ENCODE measurements at places on chromosomes 7 and 10. TPM values are rescaled to one million over a fixed set of nuclear protein-coding genes. Genes with fewer than 3 reads are reported as not detected.
A peak's percentile ranks its signal among the peaks of the same experiment; 100 is the strongest.

DNA sequence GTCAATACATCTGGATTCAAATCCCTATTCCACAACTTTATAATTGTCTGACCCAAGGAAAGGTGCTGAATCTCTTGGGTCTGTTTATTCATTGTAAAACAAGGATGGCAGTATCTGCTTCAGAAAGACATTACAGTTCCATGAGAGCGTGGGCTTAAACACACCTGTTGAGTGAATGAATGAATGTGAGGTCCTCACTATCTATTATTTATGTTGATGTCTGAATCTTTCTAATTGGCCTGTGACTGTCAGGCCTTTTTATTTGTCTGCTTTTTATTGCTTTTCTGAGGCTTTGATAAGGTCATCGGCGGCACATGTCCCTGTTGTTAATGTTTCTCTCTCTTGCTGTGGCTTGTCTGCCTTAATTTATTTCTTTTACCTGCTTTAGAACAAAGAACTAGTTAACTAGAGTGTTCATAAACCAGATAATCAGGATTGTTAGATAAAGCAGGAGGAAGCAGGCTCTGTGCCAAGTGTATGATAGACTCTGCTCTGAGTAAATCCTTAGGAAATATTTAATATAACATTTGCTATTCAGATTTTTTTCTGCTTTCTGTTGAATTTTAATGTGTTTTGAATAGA lies 42.3 kb upstream of the CYCS start:
- no peaks in the 10 kb centered on the region for H3K27me3 ChIP-seq
- H3K4me1 ChIP-seq: no peaks in the 10 kb centered on the region
- H3K36me3 ChIP-seq: no peaks in the 10 kb centered on the region
- no peak overlapping the region for H3K27ac ChIP-seq
- no peak overlapping the region for H3K4me3 ChIP-seq

SAP25 gene
- total RNA-seq: 2.9 TPM

DNA sequence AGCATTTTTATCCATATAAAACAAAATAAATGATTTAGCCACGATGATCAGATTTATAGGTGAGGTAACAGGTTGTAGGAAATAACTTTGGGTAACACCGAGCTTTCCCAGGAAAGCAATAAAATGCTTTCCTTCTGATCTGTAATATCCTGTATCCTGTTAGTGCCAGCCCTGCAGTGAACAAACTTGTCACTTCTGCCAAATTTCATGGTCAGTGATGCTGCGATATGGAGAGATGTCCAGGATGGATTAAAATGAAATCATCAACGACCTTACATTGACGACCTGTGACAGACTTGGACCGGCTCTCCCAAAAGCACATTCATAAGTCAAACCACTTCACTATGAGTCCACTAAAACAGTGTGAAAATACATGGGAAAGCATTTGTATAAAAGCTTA lies 608.0 kb upstream of the NRP1 start:
- H3K4me1 ChIP-seq: no peaks in the 10 kb centered on the region
- no peak overlapping the region for H3K27ac ChIP-seq

NDUFB2 gene
- total RNA-seq: 166 TPM

GRCh38 chr7:87144173-87144657 lies 8.0 kb upstream of the DMTF1 start:
- no peaks in the 10 kb centered on the region for H3K36me3 ChIP-seq
- peaks cover 6% of the 10 kb centered on the region for H3K4me1 ChIP-seq
- H3K4me3 ChIP-seq: no peak overlapping the region
- DNase-seq: no peak
- no peak overlapping the region for H3K27ac ChIP-seq

DNA sequence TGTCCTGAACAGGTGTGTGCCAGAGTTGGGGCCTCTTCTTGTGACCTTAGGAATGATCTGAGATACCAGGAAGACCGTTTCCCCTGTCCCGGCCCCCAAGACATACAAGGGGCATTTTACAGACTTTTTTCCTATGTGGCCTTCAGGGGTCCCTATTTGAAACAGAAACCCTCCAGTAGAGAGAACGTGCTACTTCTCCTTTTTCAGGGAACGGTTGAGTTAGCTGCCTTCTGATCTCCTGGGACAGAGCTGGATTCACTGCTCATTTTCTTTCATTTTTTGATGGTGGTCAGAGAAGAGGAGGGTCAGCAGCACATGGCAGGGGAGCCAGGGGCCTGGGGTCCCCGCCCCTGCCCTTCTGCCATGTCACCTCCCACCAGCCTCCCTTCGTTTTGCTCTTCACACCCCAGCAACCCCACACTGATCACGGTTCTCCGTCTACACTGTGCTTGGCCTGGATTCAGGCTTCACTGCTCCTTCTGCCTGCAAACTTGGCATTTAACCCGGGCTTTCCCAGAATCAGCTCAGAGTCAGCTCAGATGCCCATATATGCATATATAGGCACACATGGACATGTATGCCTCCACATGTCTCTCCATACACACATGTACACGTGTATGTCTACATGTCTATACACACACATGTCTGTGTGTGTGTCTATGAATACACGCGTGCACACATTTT lies 138.1 kb upstream of the BTBD16 start:
- H3K4me1 ChIP-seq: peaks cover 19% of the 10 kb centered on the region
- no peak for DNase-seq
- peak overlapping the region; percentile 9 for H3K27ac ChIP-seq
- H3K4me3 ChIP-seq: no peak overlapping the region

FOXP2 gene
- total RNA-seq: not detected

- H3K27me3 ChIP-seq: no peaks in the 10 kb centered on the region
- H3K4me1 ChIP-seq: peaks cover 11% of the 10 kb centered on the region
- peaks cover 12% of the 10 kb centered on the region for H3K36me3 ChIP-seq
- H3K27ac ChIP-seq: no peak overlapping the region
- H3K4me3 ChIP-seq: no peak overlapping the region
These were observed 8.9 kb downstream of the NT5C3A start for GRCh38 chr7:33053721-33054120.

DNA sequence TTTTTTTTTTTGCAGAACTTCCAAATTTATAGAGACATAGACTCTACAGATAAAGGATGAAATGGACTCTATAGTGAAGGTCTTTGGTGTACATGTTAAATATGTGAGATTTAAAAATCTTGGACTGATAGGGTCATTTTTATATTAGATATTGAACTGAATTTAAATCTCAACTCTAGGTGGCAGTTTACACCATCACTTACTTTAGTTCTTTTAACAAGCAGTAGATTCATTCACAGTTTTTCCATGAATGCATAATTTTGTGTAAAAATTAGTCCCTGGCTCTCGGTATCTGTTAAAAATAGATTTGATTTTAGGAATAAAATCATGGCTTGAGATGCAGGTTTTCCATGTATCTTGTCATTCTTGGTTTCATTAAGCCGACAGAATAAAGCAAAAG lies 31.1 kb upstream of the SNX13 start:
- H3K36me3 ChIP-seq: no peaks in the 10 kb centered on the region
- no peaks in the 10 kb centered on the region for H3K27me3 ChIP-seq
- peak; percentile 4 for DNase-seq
- no peak overlapping the region for H3K27ac ChIP-seq

- H3K27me3 ChIP-seq: no peaks in the 10 kb centered on the region
- peak; percentile 72 for DNase-seq
- peak overlapping the region; percentile 73 for H3K27ac ChIP-seq
- H3K4me1 ChIP-seq: peaks cover 17% of the 10 kb centered on the region
- no peaks in the 10 kb centered on the region for H3K36me3 ChIP-seq
These were observed 123.7 kb downstream of the MPP7 start for GRCh38 chr10:28179006-28179742.

DNA sequence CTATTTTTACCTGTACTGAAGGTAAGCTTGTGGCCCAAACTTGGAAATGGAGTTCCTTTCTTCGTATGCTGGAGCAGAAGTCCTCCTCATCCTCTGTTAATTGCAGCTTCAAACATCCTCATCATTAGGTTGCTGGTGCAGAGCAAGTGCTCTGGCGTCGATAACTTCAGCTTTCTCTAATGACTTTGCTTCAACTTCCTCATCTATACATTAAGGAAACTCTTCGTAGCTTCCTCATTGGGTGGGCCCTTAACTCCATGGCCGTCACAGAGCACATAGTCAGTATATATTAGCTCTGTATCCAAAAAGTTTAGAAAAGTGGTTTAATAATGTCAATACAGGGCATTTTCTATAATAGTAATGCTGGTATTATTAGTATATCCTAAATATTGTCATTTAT lies 447.7 kb downstream of the SUGCT start:
- peaks cover 15% of the 10 kb centered on the region for H3K4me1 ChIP-seq
- no peaks in the 10 kb centered on the region for H3K27me3 ChIP-seq
- no peaks in the 10 kb centered on the region for H3K36me3 ChIP-seq
- no peak overlapping the region for H3K4me3 ChIP-seq
- no peak for DNase-seq

GRCh38 chr10:46310143-46310514 lies 23.3 kb downstream of the ANTXRL start:
- no peaks in the 10 kb centered on the region for H3K27me3 ChIP-seq
- no peak for DNase-seq
- H3K36me3 ChIP-seq: no peaks in the 10 kb centered on the region
- H3K4me1 ChIP-seq: peaks cover 19% of the 10 kb centered on the region

RADIL gene
- not detected for total RNA-seq

DNA sequence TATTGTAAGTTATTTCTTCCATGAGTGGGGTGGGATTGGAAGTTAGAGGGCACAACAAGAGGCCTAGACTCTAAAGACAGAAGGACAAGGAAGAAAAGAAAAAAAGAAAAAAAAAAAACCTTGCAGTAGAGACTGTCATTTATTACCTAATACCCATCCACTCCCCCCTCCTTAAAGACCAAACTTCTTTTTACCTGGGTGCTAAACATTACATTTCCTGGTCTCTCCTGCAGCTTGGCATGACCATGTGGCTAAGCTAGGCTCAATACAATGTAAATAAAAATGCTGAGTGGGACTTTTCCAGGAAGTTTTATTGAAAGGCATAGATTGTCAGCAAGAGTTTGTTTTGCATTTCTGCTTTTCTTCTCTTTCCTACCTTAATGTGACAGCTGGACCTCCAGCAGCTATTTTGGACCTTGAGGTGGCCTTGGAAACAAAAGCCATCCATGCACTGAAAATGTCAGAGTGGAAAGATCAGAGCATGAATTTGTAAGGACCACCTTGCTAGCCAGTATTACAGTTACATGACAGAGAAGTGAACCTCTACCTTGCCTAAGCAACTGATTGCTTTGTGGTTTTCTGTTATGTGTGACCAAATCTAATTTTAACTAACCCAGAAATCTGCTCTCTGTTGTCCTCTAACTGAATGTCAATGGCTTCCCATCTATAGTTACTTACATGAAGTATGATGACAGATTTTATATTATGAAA lies 81.3 kb upstream of the SFMBT2 start:
- no peak overlapping the region for H3K4me3 ChIP-seq
- DNase-seq: no peak
- peaks cover 15% of the 10 kb centered on the region for H3K4me1 ChIP-seq

COL28A1 gene
- total RNA-seq: 0.29 TPM

BEND7 gene
- total RNA-seq: 12.4 TPM

DNA sequence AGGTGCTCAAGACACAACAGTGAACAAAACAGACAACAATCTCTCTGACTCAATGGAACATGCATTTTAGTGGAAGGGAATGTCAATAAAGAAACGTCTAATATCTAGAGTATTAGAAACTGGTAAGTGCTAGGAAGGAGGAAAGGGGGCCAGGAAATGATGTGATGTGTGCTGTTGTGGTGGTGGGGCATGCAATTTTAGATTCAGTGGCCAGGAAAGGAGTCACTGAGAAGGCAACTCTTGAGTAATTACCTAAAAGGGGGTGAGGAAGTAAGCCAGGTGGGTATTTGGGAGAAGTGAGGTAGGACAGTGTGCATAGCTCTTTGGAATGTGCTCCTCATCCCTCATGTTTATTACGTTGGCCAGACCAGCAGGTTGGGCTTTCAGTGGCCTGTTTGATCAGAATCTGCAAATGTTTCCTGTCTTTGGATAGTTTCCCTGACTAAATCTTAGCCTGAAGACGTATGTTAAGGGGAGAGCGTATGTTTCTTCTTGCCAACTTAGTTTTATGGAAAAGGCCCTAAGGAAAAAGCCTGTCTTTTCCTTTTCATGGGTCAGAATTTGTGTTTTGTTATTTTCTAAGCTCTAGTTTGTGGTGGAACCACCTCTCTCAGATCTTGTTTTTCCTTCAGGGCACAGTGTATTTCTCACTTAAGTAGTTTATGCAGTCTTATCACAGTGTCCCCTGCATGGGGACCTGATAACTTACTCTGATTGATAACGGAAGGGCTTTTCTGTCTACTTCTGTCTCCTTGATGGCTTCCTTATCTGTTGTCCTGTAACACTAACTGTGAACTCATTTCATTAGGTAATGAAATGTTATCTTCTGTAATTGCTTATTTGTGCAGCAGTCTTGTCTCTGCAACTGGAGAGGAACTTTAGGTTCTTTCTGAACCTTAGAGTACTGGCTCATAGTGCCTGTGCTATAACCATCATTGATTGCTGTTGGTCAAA lies 203.7 kb downstream of the AUTS2 start:
- no peaks in the 10 kb centered on the region for H3K27me3 ChIP-seq
- DNase-seq: no peak
- no peaks in the 10 kb centered on the region for H3K36me3 ChIP-seq

- H3K27me3 ChIP-seq: no peaks in the 10 kb centered on the region
- no peaks in the 10 kb centered on the region for H3K36me3 ChIP-seq
- no peaks in the 10 kb centered on the region for H3K4me1 ChIP-seq
- no peak overlapping the region for H3K27ac ChIP-seq
- DNase-seq: no peak
- H3K4me3 ChIP-seq: no peak overlapping the region
These were observed 471.7 kb upstream of the GALNT17 start for GRCh38 chr7:70660154-70660818.

GRCh38 chr7:156021471-156021870 lies 209.2 kb upstream of the SHH start:
- H3K4me3 ChIP-seq: no peak overlapping the region
- DNase-seq: no peak
- H3K4me1 ChIP-seq: no peaks in the 10 kb centered on the region
- peaks cover 18% of the 10 kb centered on the region for H3K27me3 ChIP-seq

C10orf62 gene
- total RNA-seq: 0.26 TPM

GRCh38 chr7:66696774-66697191 lies 43.8 kb upstream of the RABGEF1 start:
- H3K4me1 ChIP-seq: peaks cover 19% of the 10 kb centered on the region
- H3K4me3 ChIP-seq: no peak overlapping the region
- H3K27me3 ChIP-seq: no peaks in the 10 kb centered on the region
- no peak overlapping the region for H3K27ac ChIP-seq

FAM180A gene
- total RNA-seq: not detected

IL6 gene
- total RNA-seq: 22.0 TPM

OPN1SW gene
- not detected for total RNA-seq

DNA sequence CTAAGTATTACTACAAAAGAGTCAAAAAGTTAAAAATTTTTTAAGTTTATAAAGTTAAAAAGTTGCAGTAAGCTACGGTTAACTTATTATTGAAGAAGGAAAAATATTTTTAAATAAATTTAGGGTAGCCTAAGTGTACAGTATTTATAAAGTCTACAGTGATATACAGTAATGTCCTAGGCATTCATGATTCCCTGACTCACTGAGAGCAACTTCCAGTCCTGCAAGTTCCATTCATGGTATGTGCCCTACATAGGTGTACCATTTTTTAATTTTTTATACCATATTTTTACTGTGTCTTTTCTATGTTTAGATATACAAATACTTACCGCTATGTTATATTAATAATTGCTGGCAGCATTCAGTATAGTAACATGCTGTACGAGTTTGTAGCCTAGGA lies 92.3 kb downstream of the CTNNA3 start:
- no peak overlapping the region for H3K4me3 ChIP-seq
- H3K27me3 ChIP-seq: no peaks in the 10 kb centered on the region
- H3K27ac ChIP-seq: no peak overlapping the region
- peaks cover 31% of the 10 kb centered on the region for H3K4me1 ChIP-seq

Data from MCF 10A (cell line).